Inflammatory macrophage (primary cell): ENCODE measurements at places on chromosomes 3 and 15.

- DNase-seq = no peak
Measured at GRCh38 chr3:160470181-160470580, 20.6 kb upstream of the TRIM59 start.

- DNase-seq = no peak
Measured at GRCh38 chr15:99118801-99119546, 14.1 kb downstream of the SYNM start.

- no peak for DNase-seq
Measured at GRCh38 chr3:169522595-169523529, 140.7 kb downstream of the MECOM start.

- DNase-seq = no peak
Measured at GRCh38 chr15:71526060-71526820, 284.1 kb upstream of the NR2E3 start.
